ENCODE measurements at places on chromosomes 5 and 9.

DNA sequence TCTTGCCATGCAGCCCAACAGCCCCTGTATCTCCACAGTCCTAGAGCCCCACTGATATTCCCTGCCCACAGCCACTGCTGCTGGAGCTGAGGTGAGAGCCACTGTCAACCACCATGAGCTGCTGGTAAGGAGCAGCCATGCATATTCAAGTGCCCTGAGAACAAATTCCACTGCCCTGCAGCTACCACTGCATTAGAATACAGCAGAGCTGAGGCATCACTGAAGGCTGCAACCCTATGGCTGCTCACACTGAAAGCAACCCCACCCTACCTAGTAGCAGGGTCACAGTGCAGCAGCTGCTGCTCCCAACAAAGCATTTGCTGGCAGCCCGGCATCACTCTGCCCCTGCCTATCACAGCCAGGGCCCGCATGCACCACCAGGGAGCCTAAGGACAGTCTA, 68.6 kb downstream of the SKIC3 start:
- DNase-seq, result no peak

DNA sequence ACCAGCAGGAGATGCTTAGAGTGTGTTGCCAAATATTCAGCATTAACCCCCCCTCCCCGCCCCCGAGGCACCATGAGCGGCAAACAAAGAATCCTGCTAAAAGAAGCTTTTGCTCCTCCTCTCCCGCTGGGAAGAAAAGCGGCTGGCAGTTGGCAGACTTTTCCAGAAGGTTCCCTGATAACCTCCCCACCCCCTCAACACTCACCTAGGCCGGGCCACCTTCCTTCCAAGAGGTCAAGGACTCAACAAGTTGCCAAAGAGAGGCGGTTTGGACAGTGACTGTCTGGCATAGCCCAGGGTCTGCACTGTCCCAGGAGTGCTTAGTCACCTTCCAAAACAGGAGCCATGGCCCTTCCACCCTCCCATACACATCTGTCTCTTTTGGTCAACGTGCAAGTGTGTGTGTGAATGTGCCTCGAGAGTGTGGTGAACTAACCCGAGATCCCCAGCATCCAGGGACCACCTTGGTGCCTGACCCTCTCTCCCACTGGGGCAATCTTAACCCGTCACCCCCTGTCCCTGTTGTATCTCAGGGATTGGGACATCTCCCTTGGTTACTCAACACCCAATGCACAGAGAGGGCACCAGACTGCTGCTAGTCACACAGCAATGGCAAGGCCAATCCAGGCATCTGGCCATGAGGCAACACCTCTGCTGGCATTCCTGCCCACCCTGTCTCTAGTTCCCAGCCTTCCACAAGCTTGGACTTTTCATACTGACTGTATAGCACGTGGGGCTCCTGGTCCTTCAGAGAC, 18.9 kb downstream of the CAMK2A start:
- no peak for DNase-seq

GRCh38 chr9:136023410-136024225, 62.4 kb upstream of the UBAC1 start:
- no peak for DNase-seq

DNA sequence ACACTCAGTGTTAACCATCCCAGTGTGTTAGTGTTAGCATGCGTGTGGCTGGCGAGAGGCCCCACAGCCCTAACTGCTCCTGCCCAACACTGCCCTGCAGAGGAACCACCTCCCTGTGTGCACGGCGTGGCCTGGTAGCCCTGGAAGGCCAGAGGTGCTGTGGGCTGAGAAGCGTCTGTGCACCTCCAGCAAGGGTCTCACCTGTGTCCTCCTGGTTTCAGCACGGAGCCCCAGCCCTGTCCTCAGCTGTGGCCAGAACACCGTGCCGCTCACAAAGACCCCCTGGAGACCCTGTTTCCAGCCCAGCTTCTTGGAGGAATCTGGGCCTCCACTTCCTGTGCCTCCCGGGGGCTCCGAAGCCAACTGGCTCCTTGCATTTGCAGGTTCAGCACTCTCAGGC, 56.1 kb upstream of the NRARP start:
- no peak for DNase-seq

GRCh38 chr9:16307626-16308195, 562.8 kb downstream of the BNC2 start:
- DNase-seq, result no peak

DNA sequence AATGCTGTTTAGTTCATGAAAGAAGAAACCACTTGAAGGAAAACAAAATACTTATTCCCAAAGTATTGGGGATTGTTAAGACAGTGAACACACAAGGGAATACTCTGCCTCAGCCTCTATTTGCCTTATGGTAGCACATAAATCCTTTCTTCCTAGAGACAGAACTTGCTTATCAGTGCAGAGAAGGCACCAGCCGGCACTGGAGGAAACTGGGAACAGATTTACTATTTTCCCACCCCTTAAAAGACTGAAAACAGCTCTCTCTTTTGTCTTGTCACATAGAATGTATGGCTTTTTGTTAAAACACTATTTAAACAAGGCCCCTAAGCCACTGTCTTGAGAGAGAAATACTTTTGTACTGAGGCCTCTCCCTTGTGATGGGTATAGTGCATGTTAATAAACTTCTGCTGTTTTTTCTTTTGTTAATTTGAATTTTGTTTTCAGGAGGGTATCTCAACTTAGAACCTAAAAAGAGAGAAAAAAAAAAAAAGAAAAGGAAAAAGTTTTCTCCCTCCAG, 40.7 kb upstream of the EDIL3 start:
- DNase-seq, result no peak

GRCh38 chr9:26802921-26803320, 89.7 kb downstream of the CAAP1 start:
- no peak for DNase-seq

DNA sequence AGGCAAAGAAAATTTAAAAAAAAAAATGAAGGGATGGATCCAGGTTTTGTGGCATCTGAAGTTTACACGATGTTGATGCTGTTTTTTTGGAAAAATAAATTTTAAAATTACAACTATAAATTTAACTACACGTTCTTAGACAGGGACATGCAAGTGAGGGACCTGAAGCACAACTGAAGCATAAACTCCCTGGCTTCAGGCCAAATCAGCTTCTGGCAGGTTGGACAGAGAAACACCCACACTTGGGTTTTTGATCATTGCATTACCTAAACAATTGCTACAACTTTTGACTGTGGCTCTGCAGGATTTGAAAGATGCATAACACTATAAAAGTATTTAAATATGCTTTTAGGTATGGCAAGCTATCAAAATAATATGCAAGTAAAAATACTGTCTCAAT, 1318.3 kb upstream of the DMAC1 start:
- no peak for DNase-seq

GRCh38 chr9:99377790-99378775, 156.0 kb downstream of the SEC61B start:
- DNase-seq, result no peak

DNA sequence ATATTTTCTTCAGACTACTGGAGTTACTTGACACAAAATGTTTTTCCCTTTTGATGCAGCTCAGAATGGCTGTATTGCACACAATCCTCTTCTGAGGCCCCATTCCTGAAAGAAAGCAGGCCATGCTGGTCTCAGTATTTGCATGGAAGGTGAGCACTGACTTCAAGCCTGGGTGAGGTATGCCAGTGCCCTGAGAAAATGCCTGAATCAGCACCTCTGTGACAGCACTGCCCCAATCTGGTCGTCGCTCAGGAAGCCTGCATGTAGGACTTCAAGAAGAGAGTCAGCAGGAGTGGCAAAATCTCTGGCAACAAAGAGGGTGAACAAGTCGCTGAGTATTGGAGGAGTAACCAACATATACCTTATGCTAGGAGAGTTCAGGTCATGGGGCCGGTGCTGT, 425.2 kb upstream of the PIK3R1 start:
- DNase-seq, result no peak

GRCh38 chr9:76642701-76643209, 121.5 kb upstream of the PCA3 start:
- DNase-seq, result no peak

GRCh38 chr5:41465493-41466171, 44.8 kb downstream of the PLCXD3 start:
- DNase-seq, result no peak

DNA sequence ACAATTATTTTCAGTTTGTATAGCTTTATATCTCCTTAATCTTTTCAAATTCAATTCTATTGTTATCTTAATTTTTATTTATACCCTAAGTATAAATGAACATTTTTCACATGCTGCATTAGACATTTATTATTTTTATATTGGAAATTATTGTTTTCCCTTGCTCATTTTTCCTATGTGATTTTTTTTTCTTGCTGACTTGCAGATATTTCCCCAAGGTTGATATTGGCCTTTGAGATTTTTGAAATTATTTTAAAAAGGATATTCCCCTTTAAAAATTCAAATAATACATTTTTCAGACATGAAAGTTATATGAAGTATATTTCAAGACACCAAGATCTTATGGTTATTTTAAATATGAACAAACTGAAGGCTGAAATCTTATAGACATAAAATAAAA, 234.2 kb downstream of the TRIM36 start:
- DNase-seq, result no peak

DNA sequence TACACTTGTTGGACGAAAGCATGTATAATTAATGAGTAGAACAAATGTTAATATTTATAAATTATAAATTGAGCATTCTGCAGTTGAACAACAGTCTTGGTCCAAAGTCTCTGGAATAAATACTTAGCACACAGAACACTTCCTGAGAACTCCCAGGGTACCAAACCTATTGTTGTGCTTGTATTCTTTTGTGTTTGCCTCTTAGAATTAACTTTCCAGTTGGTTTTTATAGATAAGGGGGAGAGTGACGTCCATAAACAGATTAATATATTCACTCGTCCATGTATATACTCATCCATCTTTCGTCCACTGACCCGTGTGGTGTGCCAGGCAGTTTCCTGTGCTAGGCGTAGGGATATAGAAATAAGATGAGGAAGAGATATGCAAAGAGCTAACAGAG, 62.3 kb upstream of the TGFBR1 start:
- no peak for DNase-seq

GRCh38 chr9:72586388-72587130, 65.2 kb downstream of the TMC1 start:
- DNase-seq, result peak; percentile 51

GRCh38 chr9:117242082-117242481, 172.8 kb downstream of the ASTN2 start:
- DNase-seq, result no peak
